Activated CD4-positive, alpha-beta T cell treated with anti-CD3 and anti-CD28 coated beads for 24 hours (primary cell): ENCODE measurements at places on chromosomes 6 and 20.

DNA sequence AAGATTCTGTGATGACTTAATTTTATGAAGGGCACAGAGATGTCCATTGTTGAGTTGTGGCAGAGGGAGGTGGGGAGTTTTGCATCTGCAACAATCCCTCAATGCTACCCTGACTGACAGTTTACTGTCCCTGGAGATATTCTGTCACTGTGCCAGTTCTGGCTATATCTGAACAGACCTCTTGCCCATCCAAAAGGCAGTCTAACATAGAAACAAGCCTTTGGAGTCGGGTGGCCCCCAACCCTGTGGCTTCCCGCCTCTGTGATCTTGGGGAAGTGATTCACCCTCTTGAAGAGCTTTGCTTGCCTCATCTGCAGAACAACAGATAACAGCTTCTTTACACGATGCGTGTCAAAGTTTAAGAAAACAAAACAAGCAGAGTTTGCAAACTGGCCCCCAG lies 3.8 kb upstream of the E2F1 start:
- no peak for DNase-seq

DNA sequence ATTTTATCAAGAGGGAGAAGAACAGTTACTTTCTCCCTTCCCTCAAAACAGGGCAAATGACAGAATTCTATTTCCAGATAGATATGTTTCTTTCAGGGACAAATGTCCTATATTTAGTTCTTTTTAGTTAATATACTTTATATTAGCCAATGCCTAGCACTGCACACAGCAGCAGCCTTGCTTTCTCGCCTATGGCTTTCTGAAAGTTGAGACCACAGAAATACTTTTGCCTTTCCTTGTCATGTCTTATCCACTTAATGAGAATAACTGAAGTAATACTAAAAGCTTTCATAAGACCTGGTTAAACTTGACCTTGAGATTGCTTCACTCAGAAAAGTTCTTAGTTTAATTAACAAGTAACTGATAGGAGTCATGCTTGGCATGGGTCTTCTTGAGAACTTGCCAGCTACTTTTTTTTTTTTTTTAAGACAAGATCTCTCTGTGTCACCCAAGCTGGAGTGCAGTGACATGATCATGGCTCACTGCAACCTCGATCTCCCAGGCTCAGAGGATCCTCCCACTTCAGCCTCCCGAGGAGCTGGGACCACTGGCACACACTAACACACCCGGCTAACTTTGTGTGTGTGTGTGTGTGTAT lies 159.3 kb downstream of the CDKAL1 start:
- no peak for DNase-seq

DNA sequence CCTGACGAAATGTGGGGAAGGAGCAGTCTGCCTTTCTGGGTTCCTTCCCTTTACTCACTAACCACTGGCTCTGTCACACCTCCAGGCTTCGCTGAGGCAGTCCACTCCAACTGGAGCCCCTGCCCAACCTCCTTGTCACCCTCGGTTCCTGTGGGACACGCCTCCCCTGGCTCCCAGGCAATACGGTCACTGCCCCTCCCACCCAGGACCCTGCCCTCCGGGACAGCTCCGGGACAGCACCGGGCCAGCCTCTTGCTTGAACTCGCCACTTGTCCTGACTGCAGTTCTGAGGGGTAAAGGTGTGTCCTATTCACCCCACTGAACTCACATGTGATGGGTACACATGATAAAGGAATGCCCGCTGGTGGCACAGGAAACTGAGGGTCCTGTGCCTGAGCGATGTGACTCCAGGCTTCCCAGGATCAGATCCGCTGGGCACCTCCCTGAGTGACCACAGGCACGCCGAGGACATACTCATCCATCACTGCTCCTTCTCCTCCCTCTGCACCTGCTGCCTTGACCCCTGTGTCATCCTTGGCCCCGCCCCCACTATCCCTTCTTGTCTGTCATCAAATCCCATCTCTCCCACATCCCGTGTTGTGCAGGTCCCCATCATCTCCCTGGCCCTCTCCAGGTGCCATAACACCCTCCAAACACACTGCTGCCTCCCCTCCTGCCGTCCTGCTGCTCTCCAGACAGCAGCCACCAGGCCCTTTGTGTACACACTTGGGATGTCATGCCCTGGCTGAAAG lies 7.9 kb downstream of the SDCBP2 start:
- no peak for DNase-seq

DNA sequence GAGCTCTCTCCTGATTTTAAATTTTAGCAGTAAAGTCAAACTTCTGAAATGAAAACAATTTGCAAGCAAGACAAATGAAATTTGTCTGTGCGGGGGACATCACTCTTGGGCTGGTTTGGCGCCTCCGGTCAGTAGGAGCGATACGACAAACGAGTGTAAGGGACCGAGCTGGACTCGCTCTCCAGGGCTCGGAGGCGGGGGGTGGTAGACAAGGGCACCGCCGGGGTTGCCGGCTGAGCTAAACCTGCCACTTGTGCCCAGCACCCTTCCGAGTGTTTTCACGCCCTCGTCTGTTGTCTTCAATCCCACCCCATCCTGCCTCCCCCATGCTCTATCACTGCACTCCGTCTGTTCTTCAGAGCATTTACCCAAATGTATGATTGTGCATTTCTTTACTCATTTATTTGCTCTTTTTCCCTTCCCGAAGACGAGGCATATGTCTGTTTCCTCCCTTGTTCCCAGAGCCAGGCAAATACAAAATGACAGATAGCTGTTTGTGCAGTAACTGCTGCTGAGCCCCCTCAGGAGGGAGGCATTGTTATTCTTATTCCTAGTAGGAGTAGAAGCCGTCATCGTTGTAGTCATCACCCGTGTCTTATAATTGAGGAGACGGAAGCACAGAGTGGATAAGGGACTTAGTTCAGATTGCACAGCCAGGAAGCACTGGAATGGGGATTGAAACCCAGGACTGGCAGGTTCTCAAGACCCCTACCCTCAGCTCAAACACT lies 62.8 kb upstream of the APCDD1L start:
- DNase-seq: no peak

GRCh38 chr6:2505624-2506023 lies 245.1 kb downstream of the MYLK4 start:
- no peak for DNase-seq

DNA sequence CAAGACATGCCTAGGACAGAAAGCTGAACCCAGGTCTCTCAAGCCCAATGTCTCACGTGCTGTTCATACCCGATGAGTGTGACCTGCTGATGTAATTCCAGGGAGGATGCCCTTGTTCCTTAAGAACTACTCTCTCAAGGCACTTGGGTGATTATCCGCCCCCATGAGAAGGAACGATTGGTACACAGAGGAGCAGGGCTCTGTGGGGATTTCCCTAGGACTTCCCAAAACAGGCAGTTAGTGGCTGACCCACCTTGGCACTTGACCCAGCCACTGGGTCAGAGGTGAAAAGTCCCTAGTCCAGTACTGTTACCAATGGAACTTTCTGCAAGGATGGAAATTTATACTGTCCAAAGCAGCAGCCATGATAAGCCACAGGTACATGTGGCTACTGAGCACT lies 9.2 kb upstream of the BPIFB6 start:
- no peak for DNase-seq

DNA sequence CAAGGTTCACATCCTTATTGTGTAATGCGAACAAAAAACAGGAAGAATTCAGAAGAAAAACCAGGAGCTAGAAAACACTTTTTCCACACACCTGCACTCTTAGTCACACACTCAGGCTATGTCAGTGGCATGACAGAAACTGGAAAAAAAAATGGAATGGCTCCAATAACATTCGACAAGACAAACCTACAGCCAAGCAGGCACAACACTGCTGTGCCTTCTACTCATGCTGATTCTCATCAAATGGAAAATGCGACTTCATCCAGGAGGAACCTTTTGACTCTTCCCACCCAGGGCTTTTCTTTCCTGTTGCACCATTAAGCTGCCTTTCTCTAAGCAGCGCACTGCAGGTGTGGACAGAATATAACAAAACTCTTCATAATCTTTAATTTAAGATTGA lies 163.2 kb upstream of the BTBD3 start:
- no peak for DNase-seq

GRCh38 chr6:101705866-101706265 lies 312.4 kb downstream of the GRIK2 start:
- DNase-seq: no peak

- DNase-seq: no peak
These were observed 36.4 kb downstream of the PSMG4 start for GRCh38 chr6:3294921-3295871.

DNA sequence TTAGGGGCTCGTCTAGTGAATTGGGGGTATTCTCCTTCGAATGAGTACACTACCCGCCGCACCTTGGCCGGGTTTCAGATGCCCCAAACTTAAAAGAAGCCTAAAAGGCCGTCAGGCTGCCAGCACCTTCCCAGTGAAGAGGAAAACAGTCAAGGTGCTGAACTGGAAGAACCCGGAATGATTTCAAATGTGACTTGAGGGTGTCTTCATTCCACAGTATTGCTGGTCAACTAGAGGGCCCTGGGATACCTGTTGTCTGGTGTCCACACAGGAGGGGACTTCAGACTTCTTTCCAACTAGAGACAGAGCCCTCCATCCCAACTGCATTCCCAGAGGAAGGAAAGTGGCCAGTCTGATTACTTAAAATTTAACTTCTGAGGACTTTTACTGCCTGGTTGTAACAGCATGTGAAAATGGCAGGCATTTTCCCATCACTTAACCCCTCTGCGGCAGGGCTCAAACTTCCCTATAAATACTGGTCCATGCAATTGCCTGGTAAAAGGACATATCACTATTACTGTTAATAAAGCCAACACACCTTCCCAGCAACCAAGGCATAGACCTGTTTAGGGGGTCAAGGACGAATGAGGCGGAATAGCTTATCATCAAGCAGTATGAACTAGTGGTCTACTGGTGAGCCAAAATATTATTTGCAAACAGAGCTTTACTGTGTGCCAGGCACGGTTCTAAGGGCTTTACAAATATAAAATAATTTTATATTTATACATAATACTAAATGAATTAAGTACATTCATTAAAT lies 651 bp upstream of the SAMHD1 start:
- no peak for DNase-seq

DNA sequence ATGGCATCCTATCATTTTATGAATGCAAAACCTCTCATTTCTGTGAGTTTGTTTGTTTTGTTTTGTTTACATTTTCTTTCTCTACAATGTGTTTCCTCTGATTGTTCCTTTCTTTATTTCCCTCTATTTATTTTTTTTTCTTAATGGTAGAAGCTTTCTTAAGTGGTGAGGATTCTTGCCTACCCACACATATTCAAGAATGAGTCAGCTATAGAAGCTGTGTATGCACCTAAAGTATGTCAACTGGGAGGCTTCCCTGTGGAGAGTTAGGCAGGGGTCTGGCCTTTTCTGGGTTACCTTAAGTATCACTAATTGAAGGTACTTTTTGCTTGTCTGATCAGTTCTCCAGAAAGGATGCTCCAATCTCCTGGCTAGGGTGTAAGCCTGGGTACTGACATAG lies 354.0 kb downstream of the ESR1 start:
- no peak for DNase-seq

GRCh38 chr6:160510199-160510598 lies 153.9 kb downstream of the LPA start:
- no peak for DNase-seq

DNA sequence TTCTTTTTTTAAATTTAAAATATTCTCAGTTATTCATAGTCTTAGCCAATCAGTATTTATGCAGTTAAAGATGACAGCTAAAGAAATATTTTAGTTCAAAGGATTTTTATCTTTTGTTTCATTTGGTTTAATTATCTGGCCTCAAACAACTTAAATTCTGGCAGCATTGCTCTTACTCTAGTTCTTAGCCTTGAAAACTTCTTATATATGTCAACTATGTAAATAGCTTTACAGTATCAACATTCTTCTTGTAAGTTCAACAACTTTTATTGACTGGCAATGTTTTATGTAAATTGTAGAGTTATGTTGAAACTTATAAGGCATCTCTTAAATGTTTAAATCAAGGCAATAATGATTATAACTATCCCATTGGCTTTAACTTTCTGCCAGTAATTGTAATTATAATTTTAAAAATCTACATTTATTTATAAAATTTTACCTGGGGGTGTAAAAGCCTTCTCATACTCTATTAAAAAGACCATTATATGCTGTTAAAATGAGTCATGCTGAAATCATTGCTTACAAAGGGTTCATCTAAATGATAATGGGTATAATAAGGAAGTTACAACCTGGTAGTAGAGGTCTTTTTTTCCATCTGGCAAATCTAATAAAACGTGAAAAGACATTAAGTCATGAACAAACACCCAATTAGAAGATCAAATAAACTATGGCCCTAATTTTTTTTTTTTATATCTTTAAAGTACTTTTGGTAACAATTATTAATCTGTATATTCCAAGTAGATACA lies 45.8 kb upstream of the FAM184A start:
- DNase-seq: no peak

- DNase-seq: no peak
These were observed 41.0 kb downstream of the POU3F2 start for GRCh38 chr6:98875375-98875774.

GRCh38 chr6:11750682-11751081 lies 27.9 kb downstream of the ADTRP start:
- no peak for DNase-seq

- DNase-seq: no peak
These were observed 1.2 kb upstream of the PNPLA1 start for GRCh38 chr6:36268478-36269275.

DNA sequence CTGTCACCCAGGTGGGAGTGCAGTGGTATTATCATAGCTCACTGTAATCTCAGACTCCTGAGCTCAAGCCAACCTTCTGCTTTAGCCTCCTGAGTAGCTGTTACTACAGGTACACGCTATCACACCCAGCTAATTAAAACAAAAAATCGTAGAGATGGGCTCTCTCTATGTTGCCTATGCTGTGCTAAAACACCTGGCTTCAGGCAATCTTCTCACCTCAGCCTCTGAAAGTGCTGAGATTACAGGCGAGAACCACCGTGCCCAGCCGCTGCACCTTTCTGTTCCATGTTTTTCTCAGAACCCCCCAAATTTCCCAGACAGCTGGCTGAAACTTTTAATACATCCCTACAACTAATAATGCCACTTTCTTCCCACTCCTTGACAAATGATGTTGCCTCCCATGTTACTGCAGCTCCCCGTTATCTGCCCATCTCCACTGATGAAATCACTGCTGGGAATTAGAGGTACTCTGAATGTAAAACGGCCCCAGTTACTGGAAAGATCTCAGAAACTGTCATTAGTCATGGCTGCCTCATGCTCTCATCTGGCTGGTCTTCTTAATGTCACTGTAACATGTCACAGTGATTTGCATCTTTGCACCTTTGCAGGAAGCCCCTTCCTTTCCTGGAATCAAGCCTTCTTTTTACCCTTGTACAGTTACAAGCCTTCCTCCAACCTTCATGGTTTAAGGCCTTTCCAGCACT lies 697.5 kb downstream of the PRKN start:
- DNase-seq: no peak

- DNase-seq: no peak
These were observed 371.0 kb downstream of the TENT5A start for GRCh38 chr6:81381382-81381916.

- DNase-seq: no peak
These were observed 36.2 kb upstream of the RNF24 start for GRCh38 chr20:4051413-4052138.

GRCh38 chr6:31272436-31272835 lies 544 bp upstream of the HLA-C start:
- DNase-seq: no peak

DNA sequence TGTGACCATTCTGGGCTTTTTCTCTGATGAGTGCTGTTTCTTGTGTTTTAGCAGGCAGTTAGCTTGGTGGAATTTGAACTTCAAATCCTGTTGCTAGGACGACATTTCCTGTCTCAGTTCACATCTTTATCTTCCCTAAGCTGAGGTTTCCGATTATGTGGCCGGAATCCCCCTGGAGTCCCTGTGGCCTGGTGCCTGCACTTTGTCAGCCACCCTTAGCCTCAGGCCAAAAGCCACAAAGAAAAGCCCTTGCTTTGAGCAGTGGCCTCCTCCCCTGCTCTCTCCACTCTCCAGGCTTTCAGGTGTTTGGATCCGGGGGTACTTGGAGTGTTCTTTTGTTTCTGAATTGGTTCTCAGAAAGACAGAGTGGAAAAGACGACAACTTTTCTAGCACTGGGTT lies 59.9 kb upstream of the PMEPA1 start:
- no peak for DNase-seq
